ENCODE measurements at places on chromosomes 7 and 10. TPM values are rescaled to one million over a fixed set of nuclear protein-coding genes. Genes with fewer than 3 reads are reported as not detected.

- no peak for DNase-seq
Measured at GRCh38 chr7:28976022-28976421, 17.9 kb upstream of the TRIL start.

GRID2IP gene
- total RNA-seq = 1.3 TPM

GRCh38 chr10:101538446-101538845 lies 49.6 kb downstream of the POLL start:
- no peak for DNase-seq

- peak; percentile 32 for DNase-seq
Measured at GRCh38 chr10:50439187-50439586, 184.6 kb downstream of the SGMS1 start.

CREB5 gene
- total RNA-seq = 1.0 TPM

- DNase-seq = peak; percentile 17
Measured at GRCh38 chr7:155247479-155248365, 50.0 kb upstream of the INSIG1 start.

DNA sequence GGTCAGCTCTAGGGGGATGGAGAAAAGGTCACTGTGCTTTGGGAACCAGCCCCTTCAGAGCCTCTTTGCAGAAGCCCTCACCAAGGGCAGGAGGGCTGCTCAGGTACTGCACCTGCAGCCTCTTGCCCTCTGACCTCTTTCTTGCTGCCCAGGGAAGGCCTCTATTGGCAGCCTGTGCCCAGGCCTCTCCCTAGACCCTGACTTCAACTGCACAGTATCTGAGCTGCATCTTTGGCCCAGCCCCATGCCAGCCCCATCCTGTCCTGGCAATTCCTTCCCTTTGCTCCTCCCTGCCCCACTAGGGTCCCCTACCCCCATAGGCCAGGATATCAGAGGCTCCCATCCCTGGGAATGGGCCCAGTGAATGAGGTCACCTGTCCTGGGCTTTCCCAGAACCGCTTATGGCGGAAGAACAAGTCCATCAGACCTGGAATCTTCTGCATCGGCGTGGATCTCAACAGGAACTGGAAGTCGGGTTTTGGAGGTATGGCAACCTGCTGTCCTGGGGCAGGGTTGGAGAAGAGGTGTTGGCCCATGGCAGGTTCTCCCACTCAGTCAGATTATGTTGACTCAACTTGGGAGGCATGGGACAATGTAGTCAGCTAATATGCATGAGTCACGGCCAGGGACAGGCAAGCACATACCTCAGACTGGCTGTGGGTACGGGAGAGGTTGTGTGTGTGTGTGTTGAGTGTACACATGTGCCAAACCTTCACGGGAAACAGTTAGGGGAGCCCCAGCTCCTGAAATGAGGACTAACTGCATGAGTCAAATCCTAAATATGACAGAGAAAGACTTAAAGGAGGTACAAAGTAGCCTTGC lies 17.1 kb upstream of the CPA1 start:
- peak; percentile 71 for DNase-seq

DNA sequence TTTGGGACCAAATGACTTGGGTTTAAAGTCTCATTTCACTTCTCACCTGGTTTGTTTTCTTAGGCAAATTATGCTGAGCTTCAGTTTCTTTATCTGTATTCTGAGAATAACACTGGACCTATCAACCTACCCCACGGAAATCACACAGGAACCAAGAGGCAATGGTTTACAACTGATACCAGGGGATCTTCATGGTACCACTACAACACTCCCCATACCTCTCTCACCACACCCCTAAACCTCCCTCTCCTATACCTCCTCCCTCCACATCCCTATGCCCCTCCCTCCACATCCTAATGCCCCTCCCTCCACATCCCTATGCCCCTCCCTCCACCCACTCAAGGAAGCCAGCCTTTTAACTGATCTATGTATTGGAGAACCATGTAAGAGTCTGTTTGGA lies 9.9 kb downstream of the FAM204A start:
- no peak for DNase-seq

DNA sequence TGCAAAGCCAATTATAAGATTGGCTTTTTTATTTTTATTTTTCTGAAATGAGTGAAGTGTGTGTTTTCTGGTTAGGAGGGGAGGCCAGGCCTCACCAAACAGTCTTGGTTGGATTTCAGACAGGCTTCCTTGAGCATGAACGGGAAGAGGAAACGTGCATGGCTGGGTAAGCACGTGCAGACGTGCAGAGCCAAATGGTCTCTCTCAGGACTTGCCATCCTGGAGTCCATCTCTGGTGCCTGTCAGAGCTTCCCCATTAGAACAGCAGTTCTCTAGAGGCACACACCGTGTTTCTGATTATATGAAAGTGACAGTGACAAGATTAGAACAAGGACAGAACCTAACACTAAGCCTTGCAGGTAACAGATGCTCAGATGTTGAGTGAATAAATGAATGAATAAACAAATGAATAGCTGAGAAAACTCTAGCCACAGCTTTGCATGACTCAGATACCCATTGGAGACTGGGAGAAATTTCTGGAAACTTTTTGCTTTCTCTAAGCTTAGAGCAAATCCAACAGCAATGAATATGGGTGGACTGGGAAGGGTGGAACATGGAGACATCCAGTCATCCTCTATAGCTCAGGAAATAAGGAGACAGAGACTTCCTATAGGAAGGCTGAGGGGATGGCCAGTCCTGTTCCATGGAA lies 11.8 kb upstream of the CALD1 start:
- DNase-seq = no peak

- no peak for DNase-seq
Measured at GRCh38 chr7:155645662-155646061, 1.2 kb downstream of the RBM33 start.

GRCh38 chr10:98038288-98038687 lies 7.9 kb upstream of the CRTAC1 start:
- DNase-seq = no peak

ZNF239 gene
- total RNA-seq = 3.3 TPM

GRCh38 chr7:87106974-87107612 lies 45.2 kb upstream of the DMTF1 start:
- DNase-seq = no peak

DNA sequence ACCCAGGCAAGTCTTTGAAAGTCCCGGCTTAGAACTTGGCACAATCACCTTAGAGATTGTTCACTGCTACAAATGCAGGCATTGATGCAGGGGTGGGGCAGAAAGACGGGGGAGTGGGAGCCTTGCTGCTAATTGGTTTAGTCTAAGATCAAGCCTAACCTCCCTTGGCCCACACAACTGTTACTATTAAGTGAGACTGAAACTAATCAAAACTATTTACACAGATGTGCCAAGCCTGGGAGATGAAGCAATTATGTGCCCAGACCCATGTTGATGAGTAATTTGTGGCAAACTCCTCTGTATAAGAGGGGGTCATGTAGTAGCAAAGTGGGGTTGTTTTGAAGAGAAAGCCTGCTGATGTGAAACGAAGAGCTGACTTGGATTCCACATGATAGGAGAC lies 178.2 kb upstream of the ITGB1 start:
- no peak for DNase-seq

SMIM30 gene
- total RNA-seq = 32.1 TPM

DNA sequence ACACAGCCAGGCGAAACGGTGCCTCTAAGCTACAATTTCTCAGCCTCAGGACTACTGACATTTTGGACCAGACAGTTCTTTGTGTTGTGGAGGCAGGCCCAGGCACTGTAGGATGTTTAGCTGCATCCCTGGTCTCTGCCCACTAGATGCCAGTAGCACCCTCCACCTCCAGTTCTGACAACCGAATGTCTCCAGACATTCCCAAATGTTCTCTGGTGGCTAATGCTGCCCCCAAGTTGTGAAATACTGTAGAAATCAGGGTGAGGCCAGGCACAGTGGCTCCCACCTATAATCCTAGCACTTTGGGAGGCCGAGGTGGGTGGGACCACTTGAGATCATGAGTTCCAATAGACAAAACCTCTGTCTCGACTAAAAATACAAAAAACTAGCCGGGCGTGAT lies 18.2 kb downstream of the HNRNPF start:
- DNase-seq = no peak

- DNase-seq = peak; percentile 59
Measured at GRCh38 chr7:130063036-130063435, 7.3 kb upstream of the KLHDC10 start.

C10orf105 gene
- total RNA-seq = not detected

DNA sequence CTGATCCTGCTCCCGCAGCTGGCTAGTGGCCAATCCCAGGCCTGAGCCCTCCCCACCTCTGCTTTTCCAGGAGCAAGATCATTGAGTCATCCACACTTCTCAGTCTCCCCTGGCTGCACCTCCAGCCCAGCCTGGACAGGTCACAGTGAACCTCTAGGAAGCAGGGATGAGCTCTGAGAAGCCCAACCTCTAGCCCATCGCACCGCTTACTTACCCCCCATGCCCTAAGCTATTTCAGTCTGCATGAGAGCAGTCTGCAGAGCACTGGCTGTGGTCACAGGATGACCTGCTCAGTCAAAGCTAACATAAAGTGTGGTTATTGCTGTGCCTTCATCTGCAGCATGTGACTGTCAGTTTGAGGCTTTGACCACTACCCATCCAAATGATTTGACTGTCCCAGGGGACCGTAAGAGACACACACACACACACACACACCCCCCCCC lies 129.2 kb downstream of the SORBS1 start:
- DNase-seq = no peak

- no peak for DNase-seq
Measured at GRCh38 chr7:18475488-18475887, 20.1 kb upstream of the HDAC9 start.

DNA sequence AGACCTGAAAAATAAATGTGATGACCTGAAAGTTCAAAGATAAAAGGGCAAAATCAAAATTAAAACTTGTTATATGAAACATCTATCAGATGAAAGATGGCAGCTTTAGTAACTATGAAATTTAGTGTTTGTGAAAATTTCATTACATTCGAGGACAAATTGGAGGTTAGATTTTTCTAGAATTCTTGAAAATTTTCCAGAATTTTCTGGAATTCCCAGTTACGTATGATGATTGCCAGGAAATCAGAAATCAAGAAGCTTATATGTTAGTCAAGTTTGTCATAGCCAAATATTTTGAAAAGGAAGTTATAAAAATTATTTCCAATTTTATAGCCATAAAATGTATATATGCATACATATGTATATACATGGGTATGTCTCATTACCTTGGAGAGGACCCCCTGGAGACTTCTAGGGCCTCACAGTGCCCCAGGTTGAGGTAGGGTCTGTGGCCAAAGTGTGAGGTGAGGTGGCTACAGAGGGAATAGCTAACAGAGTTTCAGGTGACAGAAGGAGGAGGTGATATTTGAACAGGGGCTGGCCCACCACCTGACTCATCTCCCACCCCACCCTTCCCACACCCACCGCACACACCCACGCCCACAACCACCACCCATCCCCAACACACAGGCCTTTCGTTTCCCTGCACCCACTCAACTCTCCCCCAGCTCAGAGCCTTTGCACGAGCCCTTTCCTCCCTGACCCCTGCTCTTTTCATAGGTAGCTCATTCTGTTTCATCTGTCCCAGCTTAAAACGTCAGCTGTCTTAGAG lies 21.5 kb downstream of the C10orf105 start:
- no peak for DNase-seq

C10orf53 gene
- not detected for total RNA-seq

DNA sequence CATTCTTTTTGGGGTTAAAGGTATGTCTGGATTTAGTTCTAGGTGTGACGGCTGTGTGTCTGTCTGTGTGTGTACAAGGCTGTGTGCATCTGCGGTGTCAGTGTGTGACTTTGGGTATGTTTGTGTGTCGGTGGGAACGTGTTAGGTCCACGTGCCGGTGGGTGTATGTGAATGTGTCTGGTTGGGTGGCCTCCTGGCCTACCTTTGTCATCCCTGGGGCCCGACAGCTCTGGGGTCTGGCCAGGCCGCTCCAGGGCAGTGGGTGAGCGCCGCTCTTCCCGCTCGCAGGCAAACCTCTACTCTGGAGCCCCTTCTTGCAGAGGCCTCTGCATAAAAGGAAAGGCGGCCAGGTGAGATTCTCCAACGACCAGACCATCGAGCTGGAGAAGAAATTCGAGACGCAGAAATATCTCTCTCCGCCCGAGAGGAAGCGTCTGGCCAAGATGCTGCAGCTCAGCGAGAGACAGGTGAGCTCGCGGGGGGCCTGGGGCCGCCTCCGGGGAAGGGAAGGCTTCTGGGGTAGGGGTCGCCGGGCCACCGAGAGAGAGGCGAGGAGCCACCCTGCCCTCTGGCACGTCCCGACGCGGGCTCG lies 2.4 kb downstream of the HHEX start:
- no peak for DNase-seq

- DNase-seq = no peak
Measured at GRCh38 chr7:32200646-32201045, 130.4 kb upstream of the PDE1C start.

DDX56 gene
- 113 TPM for total RNA-seq

NXPH1 gene
- total RNA-seq = not detected

DNA sequence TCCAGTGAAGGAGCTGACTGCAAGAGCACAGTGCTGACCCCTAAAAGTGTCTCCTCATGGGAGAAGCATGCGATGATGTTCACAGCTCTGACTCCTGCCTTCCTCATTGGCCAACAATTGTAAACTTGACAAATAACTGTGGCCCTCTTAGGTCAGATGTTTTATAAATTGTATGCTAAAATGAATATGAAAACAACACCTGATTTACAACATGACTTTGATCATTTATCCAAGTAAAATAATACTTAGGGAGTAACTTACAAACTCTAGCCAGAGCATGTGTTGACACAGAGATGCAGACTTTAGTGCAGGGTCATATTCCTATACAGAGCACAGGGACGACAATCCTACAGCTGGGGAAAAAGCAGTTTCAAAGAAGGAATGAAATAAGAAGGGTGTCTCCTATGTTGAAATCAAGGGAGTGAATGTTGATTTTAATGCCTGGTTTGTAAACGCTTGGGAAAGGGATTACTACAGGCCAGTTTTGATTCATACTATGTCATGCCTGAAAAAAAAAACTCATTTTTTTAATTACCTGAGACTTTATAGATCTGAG lies 391.4 kb upstream of the AKR1E2 start:
- DNase-seq = no peak

- DNase-seq = peak; percentile 94
Measured at GRCh38 chr7:116210345-116211005, at the start of gene TES. TSS of gene TES (plus strand) at chr7:116210539. CDS start at chr7:116210708, 169 bp downstream.

DNA sequence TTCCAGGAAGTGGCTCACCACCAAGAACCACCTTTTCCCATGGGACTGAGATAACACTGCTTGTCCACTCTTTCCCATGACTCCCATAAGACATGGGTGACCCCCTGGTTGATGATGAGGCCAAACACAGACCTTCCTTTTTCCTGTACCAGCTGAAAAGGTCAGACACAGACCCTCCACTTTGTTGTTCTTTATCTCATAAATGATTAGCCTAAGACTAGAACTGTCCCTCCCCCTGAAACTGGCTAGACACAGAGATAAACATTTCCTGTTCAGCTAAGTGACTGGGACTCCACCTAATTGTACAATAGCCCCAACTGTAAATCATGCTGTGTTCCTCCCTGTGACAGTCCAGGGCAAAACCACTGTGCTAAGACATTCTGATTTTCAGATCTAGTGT lies 8.2 kb upstream of the NRG3 start:
- DNase-seq = no peak
